IPS DF 6.9 (cell line): ENCODE measurements at places on chromosomes 2 and 18.

DNA sequence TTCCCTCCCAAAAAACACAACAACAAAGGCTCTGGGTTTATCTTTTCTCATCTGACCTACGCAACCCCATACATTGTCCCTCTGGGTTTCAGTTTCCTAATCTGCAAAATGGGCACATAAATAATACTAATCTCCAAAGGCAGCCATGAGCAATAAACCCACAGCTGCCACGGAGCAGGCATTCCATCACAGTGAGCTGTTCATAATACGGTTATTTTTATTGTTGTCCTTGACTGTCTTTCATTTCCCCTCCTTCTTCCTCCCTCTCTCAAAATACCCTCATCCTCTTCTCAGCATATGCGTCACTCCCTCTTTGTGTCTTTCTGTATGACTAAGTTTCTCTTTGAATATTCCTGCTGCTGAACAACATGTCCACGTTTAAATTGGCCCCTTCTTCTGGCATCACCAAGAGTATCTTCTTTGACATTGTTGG is 129.8 kb upstream of the CAB39 start:
- no peaks in the 10 kb centered on the region for H3K36me3 ChIP-seq
- H3K27me3 ChIP-seq = no peaks in the 10 kb centered on the region
- no peak overlapping the region for H3K4me3 ChIP-seq
- H3K27ac ChIP-seq = no peak overlapping the region

GRCh38 chr2:433216-433615 is 145.3 kb upstream of the ALKAL2 start:
- no peak overlapping the region for H3K4me3 ChIP-seq
- H3K4me1 ChIP-seq = no peaks in the 10 kb centered on the region; the same call in 1 of the 2 replicates
- no peak for DNase-seq
- no peak overlapping the region for H3K27ac ChIP-seq
- H3K36me3 ChIP-seq = no peaks in the 10 kb centered on the region
- no peaks in the 10 kb centered on the region for H3K27me3 ChIP-seq

DNA sequence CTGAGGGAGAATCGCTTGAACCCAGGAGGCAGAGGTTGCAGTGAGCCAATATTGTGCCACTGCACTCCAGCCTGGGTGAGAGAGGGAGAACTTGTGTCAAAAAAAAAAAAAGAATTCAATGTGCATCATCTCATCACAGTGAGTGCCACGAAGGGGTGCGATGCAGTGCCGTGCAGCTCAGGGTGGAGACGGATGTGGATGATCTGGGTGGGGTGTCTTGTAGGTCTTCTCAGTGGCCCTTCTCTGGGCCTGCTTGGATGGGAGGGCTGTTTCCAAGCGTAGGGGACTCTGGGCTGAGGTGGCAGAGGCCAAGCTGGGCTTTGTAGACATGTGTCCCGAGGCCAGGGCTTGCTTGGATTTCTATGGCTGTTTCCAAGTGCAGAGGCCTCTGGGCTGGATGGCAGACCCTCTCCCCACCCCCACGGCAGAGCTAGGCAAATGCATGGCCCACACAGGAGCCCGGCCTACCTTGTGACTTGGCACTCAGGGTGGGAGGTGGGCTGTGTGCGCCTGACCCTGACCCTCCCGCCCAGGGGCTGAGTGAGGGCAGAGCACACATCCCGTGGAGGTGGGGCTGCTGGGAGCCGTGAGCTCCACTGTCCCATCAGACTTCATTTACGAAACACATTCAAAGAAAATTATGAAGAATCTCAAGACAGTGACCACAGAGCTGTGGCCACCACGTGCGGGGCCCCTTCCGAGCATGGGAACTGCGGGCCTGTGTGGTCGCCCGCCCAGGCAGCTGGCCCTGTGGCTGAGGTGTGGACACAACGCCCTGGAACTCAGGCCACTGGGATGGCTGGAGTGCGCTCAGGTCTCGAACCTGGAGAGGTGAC is 76.4 kb downstream of the ASB1 start:
- DNase-seq = no peak
- H3K27me3 ChIP-seq = no peaks in the 10 kb centered on the region
- H3K4me1 ChIP-seq = no peaks in the 10 kb centered on the region
- no peak overlapping the region for H3K4me3 ChIP-seq
- H3K36me3 ChIP-seq = no peaks in the 10 kb centered on the region
- no peak overlapping the region for H3K27ac ChIP-seq

- H3K4me3 ChIP-seq = no peak overlapping the region
- H3K4me1 ChIP-seq = peaks cover 4% of the 10 kb centered on the region
- no peaks in the 10 kb centered on the region for H3K36me3 ChIP-seq
- H3K27ac ChIP-seq = no peak overlapping the region
Measured at GRCh38 chr2:74763962-74764428, 69.9 kb upstream of the HK2 start.

GRCh38 chr18:69956057-69956456 is 8.4 kb upstream of the CD226 start:
- no peak overlapping the region for H3K27ac ChIP-seq
- H3K4me1 ChIP-seq = no peaks in the 10 kb centered on the region
- H3K4me3 ChIP-seq = no peak overlapping the region
- no peak for DNase-seq
- H3K27me3 ChIP-seq = no peaks in the 10 kb centered on the region

GRCh38 chr2:37244017-37244416 is 12.6 kb downstream of the NDUFAF7 start:
- DNase-seq = no peak
- no peaks in the 10 kb centered on the region for H3K4me1 ChIP-seq
- no peak overlapping the region for H3K4me3 ChIP-seq
- no peaks in the 10 kb centered on the region for H3K27me3 ChIP-seq

- no peaks in the 10 kb centered on the region for H3K36me3 ChIP-seq
- no peak overlapping the region for H3K27ac ChIP-seq
- H3K4me3 ChIP-seq = no peak overlapping the region
- no peaks in the 10 kb centered on the region for H3K27me3 ChIP-seq
Measured at GRCh38 chr18:13585379-13586153, 140.8 kb downstream of the FAM210A start.

- H3K36me3 ChIP-seq = no peaks in the 10 kb centered on the region
- no peak overlapping the region for H3K4me3 ChIP-seq
- H3K27me3 ChIP-seq = no peaks in the 10 kb centered on the region
- no peaks in the 10 kb centered on the region; the same call in 1 of the 2 replicates for H3K4me1 ChIP-seq
- H3K27ac ChIP-seq = no peak overlapping the region
Measured at GRCh38 chr2:182816866-182817265, 49.6 kb downstream of the FRZB start.

GRCh38 chr18:55706898-55707297 is 118.9 kb upstream of the TCF4 start:
- H3K4me3 ChIP-seq = no peak overlapping the region
- no peaks in the 10 kb centered on the region for H3K4me1 ChIP-seq
- H3K27ac ChIP-seq = no peak overlapping the region

GRCh38 chr2:235480614-235481013 is 13.2 kb upstream of the AGAP1 start:
- no peaks in the 10 kb centered on the region for H3K36me3 ChIP-seq
- no peak overlapping the region for H3K27ac ChIP-seq
- no peaks in the 10 kb centered on the region for H3K27me3 ChIP-seq
- H3K4me3 ChIP-seq = no peak overlapping the region
- no peaks in the 10 kb centered on the region for H3K4me1 ChIP-seq

DNA sequence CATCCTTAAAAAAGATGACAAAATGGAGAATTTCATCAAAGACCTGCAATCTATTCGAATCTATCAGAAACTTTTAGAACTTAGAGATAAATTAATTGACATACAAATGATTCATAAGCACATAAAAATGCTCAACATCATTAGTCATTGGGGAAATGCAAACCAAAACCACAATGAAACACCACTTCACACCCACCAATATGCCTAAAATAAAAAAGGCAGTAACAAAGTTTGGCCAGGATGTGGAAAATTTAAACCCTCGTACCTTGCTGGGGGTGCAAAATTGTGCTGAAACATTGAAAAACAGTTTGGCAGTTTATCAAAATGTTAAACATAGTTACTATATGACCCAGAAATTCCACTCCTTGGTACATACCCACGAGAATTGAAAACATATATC is 11.5 kb upstream of the EIF2AK3 start:
- 0 out of 2 replicates have a peak, but pooled peaks cover 1% of the 10 kb centered on the region for H3K4me1 ChIP-seq
- no peaks in the 10 kb centered on the region for H3K27me3 ChIP-seq
- DNase-seq = no peak
- H3K36me3 ChIP-seq = no peaks in the 10 kb centered on the region
- no peak overlapping the region for H3K27ac ChIP-seq

GRCh38 chr2:28129955-28130695 is 239.6 kb downstream of the BABAM2 start:
- no peaks in the 10 kb centered on the region for H3K4me1 ChIP-seq
- H3K4me3 ChIP-seq = no peak overlapping the region
- H3K36me3 ChIP-seq = no peaks in the 10 kb centered on the region
- no peak for DNase-seq
- no peak overlapping the region for H3K27ac ChIP-seq
- H3K27me3 ChIP-seq = no peaks in the 10 kb centered on the region

GRCh38 chr2:102049756-102050443 is 58.1 kb downstream of the IL1R2 start:
- H3K27me3 ChIP-seq = no peaks in the 10 kb centered on the region
- H3K27ac ChIP-seq = no peak overlapping the region
- no peaks in the 10 kb centered on the region for H3K36me3 ChIP-seq
- H3K4me3 ChIP-seq = no peak overlapping the region

DNA sequence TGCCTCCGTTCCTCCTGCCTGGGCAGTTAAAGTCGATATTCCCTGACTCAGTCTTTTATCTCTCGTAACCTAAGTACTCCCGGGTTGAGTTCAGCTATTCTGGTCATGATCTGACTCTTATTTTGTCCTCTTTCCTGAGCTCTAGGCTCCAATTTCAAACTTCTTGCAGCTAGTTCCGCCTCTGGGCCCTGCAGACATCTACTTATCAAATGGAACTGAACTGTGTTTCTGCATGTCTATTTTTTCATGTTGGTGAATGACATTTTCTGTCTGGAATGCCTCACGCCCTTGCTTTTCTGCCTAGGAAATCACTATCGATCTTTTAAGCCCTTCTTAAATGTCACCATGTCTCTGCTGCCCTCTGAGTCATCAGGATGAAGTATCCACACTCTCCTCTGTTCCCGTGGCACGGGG is 101.5 kb downstream of the VAPA start:
- no peak overlapping the region for H3K4me3 ChIP-seq
- no peaks in the 10 kb centered on the region for H3K36me3 ChIP-seq
- H3K27me3 ChIP-seq = no peaks in the 10 kb centered on the region
- no peak overlapping the region for H3K27ac ChIP-seq
- no peaks in the 10 kb centered on the region for H3K4me1 ChIP-seq
- no peak for DNase-seq

DNA sequence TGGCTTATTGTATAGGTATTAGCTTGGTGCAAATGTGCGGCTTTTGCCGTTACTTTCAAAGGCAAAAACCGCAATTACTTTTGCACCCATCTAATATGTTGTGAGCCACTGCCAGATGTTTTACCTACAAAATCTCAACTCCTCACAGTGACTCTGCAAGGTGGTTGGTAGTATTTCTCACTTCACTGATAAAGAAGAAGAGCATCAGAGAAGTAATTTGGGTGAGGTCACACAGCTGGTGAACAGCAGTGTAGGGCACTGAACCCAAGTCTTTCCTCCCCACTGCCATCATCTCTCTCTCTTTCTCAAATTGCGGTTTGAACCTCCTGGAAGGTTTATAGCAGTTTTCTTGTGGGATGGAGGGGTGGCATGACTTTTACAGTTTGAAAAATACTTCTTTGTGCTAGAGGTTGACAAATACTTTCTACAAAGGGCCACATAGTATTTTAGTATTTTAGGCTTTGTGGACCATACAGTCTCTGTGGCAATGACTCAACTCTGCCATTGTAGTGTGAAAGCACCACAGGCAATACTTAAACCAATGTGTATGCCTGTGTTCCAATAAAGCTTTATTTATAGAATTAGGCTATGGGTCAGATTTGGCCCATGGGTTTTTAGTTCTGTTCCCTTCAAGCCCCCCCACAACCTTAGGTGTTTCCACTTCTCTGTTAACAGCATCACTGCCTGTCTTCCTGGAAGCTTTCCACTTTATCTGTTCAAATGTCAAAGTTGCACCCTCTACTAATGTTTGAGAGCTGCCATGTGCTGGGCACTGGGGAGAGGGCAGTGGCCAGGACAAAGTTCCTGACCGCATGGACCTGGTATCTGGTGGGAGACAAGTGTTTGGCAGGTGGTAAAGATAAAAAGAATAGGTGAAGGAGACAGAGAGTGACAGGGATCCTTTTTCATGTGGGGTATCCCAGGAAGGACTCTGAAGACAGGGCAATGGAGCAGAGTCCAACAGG is 30.1 kb downstream of the FHOD3 start:
- no peak overlapping the region for H3K27ac ChIP-seq
- H3K4me1 ChIP-seq = peaks cover 8% of the 10 kb centered on the region
- H3K27me3 ChIP-seq = no peaks in the 10 kb centered on the region
- no peak overlapping the region for H3K4me3 ChIP-seq
- DNase-seq = no peak

DNA sequence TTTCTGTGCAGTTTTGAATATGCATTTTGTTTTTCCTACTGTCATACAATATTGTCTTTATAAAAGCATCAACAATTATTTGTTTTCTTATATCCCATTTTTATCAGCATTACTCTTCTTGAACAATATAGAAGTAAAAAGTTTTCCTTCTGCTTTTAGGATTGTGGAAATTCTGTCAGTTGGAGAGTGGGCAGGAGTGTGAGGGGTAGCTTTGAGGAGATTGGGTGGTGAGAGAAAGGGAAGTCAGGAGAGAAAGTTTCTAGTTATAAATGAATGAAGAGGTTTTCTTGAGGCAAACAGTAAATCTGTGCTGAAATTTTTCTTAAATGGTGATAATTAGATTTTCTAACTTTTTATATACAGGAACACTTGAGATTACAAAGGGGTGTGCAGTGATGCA is 151.7 kb upstream of the NOSTRIN start:
- H3K36me3 ChIP-seq = no peaks in the 10 kb centered on the region
- H3K4me3 ChIP-seq = no peak overlapping the region
- peaks cover 8% of the 10 kb centered on the region; the same call in 1 of the 2 replicates for H3K4me1 ChIP-seq
- H3K27me3 ChIP-seq = no peaks in the 10 kb centered on the region
- DNase-seq = no peak
- no peak overlapping the region for H3K27ac ChIP-seq
